ENCODE measurements at places on chromosomes 11 and 22.

DNA sequence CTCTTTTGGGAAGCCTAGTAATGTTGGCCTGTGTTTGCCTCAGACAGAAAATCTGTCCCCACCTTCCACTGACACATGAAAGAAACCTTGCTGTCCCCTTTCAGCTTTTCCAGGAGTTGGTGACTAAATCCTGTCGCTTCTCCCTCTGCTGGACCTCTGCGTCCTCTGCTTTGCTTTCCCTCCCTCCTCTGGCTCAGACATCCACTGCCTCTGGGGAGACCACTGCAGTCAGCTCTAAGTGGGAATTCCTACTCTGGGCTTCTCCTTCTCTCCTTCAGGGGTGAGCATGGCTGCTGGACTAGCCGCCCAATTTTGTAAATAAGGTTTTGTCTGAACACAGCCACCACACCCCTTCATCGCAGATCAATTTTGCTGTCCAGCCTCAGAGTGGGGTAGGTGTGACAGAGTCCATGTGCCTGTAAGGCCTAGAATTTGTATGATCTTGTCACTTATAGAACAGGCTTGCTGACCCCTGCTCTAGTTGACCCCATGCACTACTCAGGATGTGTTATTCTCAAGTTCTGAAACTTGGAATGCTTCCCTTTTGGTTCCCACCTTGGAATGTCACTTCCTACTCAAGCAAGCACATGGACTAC is 23.0 kb downstream of the LRRC74B start:
- no peaks in the 10 kb centered on the region for H3K4me1 ChIP-seq
- no peaks in the 10 kb centered on the region for H3K27me3 ChIP-seq

DNA sequence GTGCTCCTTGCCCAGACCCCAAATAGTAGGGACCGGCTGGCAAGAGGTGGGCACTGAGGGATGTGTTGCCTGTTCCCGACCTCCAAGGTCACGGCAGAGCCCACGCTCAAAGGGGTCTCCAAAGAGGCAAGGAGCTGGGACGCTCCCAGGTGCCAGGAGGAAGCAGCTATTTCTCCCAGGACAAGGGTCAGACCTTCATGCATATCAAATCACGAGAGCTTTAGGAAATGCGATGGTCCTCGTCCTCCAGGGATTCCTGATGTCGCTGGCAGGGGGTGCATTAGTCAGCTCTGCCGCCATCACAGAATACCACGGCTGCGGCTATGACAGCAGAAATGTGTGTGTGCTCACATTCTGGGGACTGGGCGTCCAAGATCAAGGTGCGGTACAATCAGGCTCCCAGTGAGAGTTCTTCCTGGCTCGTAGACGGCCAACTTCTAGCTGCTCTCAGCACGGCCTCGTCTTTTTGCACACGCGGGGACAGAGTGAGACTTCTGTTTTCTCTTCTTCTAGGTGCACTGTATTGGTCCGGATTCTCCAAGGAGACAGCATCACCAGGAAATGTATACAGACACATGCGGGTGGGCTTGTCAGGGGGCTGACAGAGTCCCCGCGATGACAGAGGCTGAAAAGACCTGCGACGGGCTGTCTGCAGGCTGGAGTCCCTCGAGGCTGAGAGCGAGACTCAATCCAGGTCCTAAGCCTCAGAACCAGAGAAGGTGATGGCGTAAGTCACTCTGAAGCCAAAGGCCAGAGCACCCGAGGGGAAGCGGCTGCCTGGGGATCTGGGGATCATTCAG is 81.6 kb downstream of the SHANK2 start:
- no peak for DNase-seq
- no peaks in the 10 kb centered on the region for H3K27me3 ChIP-seq
- H3K4me1 ChIP-seq: no peaks in the 10 kb centered on the region
- H3K4me3 ChIP-seq: no peak overlapping the region
- H3K36me3 ChIP-seq: no peaks in the 10 kb centered on the region

- DNase-seq: no peak
- H3K4me3 ChIP-seq: no peak overlapping the region
- no peak overlapping the region for H3K27ac ChIP-seq
- no peaks in the 10 kb centered on the region for H3K27me3 ChIP-seq
These were observed 73.5 kb downstream of the TIMP3 start for GRCh38 chr22:32874976-32875375.

DNA sequence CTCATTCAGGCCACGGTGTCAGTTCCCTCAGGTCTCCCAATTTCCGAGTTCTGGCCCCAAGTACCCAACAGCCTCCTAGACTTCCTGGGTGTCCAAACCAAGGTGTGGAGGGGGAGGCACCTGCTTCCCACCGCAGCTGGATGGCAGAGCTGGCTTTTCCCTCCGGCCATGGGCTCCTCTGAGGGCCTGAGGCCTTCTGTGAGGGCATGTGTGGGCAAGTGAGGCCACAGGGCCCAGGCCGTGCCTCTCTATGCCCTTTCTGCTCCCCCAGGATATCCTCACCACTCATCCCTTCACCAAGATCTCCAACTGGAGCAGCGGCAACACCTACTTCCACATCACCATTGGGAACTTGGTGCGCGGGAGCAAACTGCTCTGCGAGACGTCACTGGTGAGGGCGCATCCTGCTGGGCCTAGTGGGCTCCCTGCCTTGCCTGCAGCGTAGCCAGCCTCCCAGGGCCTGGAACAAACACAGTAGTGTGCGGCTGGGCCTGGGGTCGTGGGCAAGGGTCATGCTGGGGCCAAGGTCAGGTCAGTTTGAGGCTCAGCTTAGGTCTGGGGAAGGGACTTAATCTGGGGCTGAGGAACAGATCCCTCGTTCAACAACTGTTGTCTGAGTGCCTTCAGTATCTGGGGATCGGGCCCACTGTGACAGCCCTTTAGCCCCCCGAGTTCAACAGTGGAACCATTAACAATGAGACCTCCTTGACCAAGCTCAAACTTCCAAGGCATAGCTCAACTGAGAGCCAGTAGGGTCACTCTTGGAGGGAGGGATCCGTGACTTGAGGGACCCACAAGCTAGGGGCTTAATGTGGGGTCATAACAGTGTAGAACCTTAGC is 85.8 kb downstream of the MYO7A start:
- H3K27ac ChIP-seq: no peak overlapping the region
- H3K27me3 ChIP-seq: no peaks in the 10 kb centered on the region
- no peak overlapping the region for H3K4me3 ChIP-seq

- H3K4me3 ChIP-seq: no peak overlapping the region
- DNase-seq: no peak
- no peaks in the 10 kb centered on the region for H3K27me3 ChIP-seq
- no peak overlapping the region for H3K27ac ChIP-seq
These were observed 17.8 kb downstream of the BBOX1 start for GRCh38 chr11:27058456-27058855.

GRCh38 chr22:17007852-17008731 is at the start of gene GAB4:
GAB4 (minus strand) TSS chr22:17008222; CDS start chr22:17008114, 108 bp downstream.
- H3K27me3 ChIP-seq: no peaks in the 10 kb centered on the region
- no peak for DNase-seq
- no peaks in the 10 kb centered on the region for H3K36me3 ChIP-seq
- no peak within 1 kb of the TSS for H3K4me3 ChIP-seq
- no peak within 1 kb of the TSS for H3K27ac ChIP-seq
- no peaks in the 10 kb centered on the region for H3K4me1 ChIP-seq

GRCh38 chr11:116330439-116331185 is 442.2 kb downstream of the BUD13 start:
- no peak overlapping the region for H3K27ac ChIP-seq
- H3K4me1 ChIP-seq: no peaks in the 10 kb centered on the region
- no peak for DNase-seq
- H3K4me3 ChIP-seq: no peak overlapping the region
- no peaks in the 10 kb centered on the region for H3K36me3 ChIP-seq

GRCh38 chr11:23684701-23685100 is 812.2 kb upstream of the LUZP2 start:
- no peak for DNase-seq
- no peak overlapping the region for H3K27ac ChIP-seq
- no peak overlapping the region for H3K4me3 ChIP-seq
- no peaks in the 10 kb centered on the region for H3K27me3 ChIP-seq
- H3K4me1 ChIP-seq: no peaks in the 10 kb centered on the region

DNA sequence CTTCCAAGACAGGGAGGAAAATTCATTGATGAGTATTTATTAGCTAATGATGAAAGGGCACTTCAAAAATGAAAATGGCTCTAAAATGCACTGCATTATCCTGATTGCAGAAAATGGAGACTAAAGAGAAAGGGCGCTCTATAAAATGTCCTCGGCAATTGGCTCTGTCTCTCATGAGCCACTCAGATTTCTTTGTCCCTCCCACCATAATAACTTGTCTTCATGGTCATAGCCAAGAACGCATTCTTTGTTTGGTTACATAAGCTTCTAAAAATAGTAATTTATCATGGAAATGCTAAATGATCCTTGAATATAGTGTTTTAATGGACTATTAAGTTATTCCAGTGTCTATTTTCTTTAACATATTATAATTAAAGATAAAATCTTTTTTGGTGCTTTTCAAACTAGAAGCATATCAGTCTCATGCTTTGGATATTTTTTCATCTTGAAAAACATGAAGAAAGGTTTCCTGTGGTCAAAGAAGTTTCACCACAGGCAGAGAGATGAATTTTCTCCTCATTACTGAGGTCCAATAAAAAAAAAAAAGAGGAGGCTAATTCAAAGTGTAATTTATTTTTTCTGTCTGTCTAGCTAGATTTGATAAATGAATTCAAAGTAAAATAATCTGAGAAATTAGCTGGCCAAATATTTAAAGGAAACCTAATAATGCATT is 238.1 kb upstream of the BLID start:
- no peaks in the 10 kb centered on the region for H3K27me3 ChIP-seq
- H3K36me3 ChIP-seq: no peaks in the 10 kb centered on the region
- H3K27ac ChIP-seq: no peak overlapping the region
- H3K4me1 ChIP-seq: no peaks in the 10 kb centered on the region
- no peak for DNase-seq

- H3K36me3 ChIP-seq: peaks cover 53% of the 10 kb centered on the region
- H3K4me1 ChIP-seq: no peaks in the 10 kb centered on the region
- H3K27me3 ChIP-seq: no peaks in the 10 kb centered on the region
- no peak overlapping the region for H3K27ac ChIP-seq
These were observed 27.2 kb downstream of the MORC2 start for GRCh38 chr22:30941363-30941740.

GRCh38 chr11:58531865-58532341 is 24.0 kb upstream of the OR5B21 start:
- no peak overlapping the region for H3K27ac ChIP-seq
- no peak for DNase-seq
- H3K27me3 ChIP-seq: no peaks in the 10 kb centered on the region
- H3K36me3 ChIP-seq: peaks cover 33% of the 10 kb centered on the region

DNA sequence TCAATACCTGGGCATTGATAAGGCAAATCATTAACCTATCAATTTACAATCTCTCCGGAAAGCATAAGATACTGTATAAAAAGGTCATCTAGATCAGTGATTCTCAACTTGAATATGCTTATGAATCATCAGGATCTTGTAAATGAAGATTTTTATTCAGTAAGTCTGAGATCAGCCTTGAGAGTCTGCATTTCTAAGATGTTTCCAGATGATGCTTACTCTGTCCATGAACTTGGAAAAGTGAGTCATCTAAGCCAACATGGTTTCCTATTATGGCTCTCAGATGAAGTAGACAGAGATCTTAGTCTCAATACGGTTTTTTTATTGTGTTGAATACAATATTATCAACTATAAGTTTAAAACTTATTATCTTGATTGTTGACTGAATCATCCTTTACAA is 226.4 kb upstream of the KIRREL3 start:
- no peak overlapping the region for H3K27ac ChIP-seq
- H3K36me3 ChIP-seq: no peaks in the 10 kb centered on the region
- no peak overlapping the region for H3K4me3 ChIP-seq
- no peak for DNase-seq

DNA sequence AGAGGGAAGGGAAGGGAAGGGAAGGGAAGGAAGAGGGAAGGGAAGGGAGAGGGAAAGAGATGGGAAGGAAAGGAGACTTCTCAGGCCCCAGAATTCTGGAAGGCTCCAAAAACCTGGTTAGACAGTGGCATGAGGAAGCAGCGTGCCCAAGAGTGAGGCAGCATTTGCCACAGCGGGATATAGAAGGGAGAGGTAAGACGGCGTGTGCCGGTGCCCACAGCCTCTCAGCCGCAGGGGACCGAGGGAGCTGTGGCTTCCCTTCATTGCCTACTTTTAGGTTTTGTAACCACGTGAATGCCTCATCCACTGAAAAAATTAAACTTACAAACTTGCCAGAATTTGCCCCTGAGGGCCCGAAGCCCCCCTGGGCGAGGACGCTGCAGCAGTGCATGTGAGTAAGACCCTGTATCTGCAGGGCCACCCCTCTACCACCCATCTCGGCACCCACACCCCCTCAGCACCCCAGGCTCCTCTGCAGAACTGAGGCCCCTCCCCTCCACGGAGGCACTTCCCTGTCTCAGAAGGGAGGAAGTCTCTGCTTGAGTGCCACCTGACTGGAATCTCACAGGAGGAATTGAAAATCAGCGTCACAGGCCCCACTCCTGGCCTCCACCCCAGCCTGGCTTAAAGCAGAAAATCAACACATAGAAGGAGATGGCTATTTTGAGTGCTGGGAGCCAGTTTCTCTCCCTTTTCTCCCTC is 58.1 kb downstream of the LINC01488 start:
- no peak for DNase-seq
- H3K27me3 ChIP-seq: no peaks in the 10 kb centered on the region
- H3K27ac ChIP-seq: no peak overlapping the region
- no peaks in the 10 kb centered on the region for H3K36me3 ChIP-seq
- H3K4me1 ChIP-seq: no peaks in the 10 kb centered on the region

DNA sequence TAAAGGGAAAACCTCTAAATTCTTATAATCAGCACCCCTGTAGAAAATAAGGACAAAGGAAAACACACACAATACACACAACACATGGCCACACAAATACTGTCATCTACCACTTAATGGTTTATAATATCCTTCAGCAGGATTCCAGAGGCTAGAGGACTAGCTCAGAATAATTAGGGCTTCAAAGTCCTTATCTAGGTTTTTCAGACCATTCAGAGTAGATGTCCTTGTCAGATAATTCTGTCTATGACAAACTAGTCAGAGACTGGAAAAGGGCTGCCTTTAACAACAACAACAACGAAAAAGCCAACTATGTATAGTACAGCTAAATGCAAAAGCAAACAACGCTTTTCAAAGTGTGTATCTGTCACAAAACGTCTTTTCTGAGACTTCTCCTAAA is 456.5 kb upstream of the CNTN5 start:
- H3K4me3 ChIP-seq: no peak overlapping the region
- H3K27ac ChIP-seq: no peak overlapping the region
- DNase-seq: no peak
- no peaks in the 10 kb centered on the region for H3K4me1 ChIP-seq
- no peaks in the 10 kb centered on the region for H3K27me3 ChIP-seq

DNA sequence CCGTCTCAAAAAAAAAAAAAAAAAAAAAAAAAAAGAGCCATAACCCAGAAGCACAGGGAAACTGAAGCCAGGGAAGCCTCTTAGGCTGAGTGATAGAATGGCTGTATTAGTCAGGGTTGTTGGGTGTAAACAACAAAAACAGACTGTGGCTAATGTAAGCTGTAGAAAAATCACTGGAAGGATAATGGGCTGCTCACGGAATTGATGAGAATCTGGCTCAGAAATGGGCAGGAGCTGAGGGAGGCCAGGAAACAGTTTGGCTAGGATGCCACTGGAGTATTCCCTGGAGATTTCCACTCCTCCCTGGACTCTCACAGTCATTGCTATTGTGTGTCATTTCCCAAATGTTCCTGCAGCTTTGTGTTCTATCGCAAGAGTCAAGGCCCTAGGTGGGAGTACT is 22.4 kb downstream of the SLC22A6 start:
- H3K36me3 ChIP-seq: no peaks in the 10 kb centered on the region
- H3K4me1 ChIP-seq: no peaks in the 10 kb centered on the region
- H3K27me3 ChIP-seq: 0 out of 2 replicates have a peak, but pooled peaks cover 3% of the 10 kb centered on the region
- no peak overlapping the region for H3K27ac ChIP-seq
- no peak for DNase-seq
- no peak overlapping the region for H3K4me3 ChIP-seq

Measured in Karpas-422 (cell line).